CMK (cell line): ENCODE measurements at places on chromosomes 5 and 9.

GRCh38 chr5:33316773-33317172 is 124.0 kb upstream of the TARS1 start:
- DNase-seq: no peak

DNA sequence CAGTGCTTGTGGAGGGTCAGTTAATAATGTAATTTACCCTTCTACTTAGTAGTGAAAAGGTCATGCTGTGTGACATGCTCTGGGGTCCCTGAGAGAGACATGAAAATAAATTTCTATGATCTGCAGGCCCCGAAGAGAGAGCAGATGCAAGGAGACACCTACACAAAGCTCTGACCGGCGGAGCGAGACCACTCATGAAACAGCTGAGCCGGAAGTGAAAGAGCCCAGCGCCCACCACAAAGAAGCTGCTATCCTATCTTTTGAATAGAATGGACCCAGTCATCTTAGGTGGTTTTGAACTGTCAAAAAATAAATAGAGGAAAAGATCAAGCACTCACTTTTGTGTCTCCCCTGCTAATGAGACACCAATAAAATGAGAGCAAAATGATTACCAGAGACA is 190.0 kb downstream of the MED10 start:
- no peak for DNase-seq

GRCh38 chr5:6395102-6395445 is 16.7 kb upstream of the MED10 start:
- DNase-seq: no peak

GRCh38 chr5:150436141-150436680 is 13.3 kb downstream of the RPS14 start:
- DNase-seq: peak; percentile 63

- no peak for DNase-seq
Measured at GRCh38 chr5:52709167-52709925, 78.4 kb upstream of the ITGA1 start.

DNA sequence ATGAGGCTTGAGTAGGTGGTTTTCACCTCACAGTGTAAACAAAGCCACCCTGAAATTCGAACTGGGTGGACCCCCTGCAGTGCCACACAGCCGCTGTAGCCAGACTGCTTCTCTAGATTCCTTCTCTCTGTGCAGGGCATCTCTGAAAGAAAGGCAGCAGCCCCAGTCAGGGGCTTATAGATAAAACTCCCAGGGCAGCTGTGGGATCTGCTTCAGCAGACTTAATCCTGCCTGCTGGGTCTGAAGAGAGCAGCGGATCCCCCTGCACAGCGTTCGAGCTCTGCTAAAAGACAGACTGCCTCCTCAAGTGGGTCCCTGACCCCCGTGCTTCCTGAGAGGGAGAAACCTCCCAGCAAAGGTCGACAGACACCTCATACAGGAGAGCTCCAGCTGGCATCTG is 71.4 kb downstream of the CARTPT start:
- no peak for DNase-seq

GRCh38 chr5:134426361-134426760 is 14.7 kb upstream of the CDKN2AIPNL start:
- DNase-seq: no peak

DNA sequence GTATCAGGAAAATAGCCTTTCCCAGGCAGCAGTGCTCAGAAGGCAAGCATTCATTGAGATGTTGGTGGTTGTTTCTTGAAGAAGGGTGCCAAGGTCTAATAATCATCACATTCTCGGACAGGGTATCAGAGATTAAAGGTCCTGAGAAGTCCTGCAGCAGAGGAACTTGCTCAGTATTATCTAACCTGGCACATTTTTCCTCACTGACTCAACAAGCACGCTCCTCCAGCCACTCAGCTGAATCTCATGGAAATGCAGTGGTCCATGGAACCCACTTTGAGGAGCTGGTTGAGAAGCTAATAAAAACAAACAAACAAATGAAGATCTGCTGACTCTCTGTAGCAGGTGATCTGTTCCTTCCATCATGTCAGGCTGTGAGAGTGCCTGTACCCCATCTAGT is 35.3 kb upstream of the ICE1 start:
- no peak for DNase-seq

- no peak for DNase-seq
Measured at GRCh38 chr5:14801792-14802191, 69.8 kb downstream of the ANKH start.

- DNase-seq: no peak
Measured at GRCh38 chr9:114551750-114552685, 35.6 kb upstream of the ATP6V1G1 start.

DNA sequence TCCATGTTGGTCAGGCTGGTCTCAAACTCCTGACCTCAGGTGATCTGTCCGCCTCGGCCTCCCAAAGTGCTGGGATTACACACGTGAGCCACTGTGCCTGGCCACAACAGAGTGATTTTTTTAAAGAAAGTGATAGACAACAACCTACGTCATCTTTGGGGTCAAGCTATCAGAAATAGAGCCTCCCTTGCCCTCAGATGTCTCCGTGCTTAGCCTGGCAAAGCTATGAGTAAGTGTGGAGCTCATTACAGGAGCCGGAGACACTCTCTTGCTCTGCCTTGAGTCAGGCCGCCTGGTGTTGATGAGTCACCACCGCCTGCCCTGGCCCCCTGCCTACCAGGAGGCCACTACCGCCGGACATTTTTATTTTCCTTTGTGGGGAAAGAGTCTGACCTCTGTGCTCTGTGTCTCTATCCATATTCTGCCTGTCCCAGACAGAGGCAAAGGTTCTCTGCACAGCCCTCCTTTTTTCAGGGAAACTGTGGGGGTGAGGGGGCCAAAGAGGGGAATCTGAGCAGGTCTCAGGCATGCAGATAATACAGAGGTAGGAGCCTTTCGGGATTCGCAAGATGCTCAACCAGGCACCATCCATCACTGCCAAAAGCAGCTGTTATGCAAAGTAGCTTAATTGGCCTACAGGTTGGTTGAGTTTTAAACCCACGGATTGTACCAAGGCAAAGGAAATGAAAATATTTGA is 123.7 kb upstream of the CPEB4 start:
- no peak for DNase-seq

DNA sequence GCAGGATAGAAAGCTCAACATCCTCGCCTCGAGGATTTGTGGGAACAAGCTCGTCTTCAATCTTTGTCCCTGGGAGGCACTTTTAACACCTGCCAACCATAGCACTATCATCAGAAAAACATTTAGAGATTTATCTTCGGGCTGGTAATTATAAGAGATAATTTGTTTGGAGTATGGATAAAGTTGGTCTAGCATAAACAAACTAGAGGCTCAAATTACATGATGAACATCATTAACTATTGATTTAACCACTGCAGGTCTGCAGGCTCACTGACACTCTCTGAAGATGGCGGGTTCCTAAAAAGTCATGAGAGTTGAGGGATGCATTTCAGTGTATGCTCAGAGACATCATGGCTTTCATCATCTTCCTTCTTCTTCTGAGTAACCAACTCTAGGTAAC is 25.8 kb upstream of the PCA3 start:
- no peak for DNase-seq

- no peak for DNase-seq
Measured at GRCh38 chr5:36209664-36210063, 32.1 kb downstream of the NADK2 start.

DNA sequence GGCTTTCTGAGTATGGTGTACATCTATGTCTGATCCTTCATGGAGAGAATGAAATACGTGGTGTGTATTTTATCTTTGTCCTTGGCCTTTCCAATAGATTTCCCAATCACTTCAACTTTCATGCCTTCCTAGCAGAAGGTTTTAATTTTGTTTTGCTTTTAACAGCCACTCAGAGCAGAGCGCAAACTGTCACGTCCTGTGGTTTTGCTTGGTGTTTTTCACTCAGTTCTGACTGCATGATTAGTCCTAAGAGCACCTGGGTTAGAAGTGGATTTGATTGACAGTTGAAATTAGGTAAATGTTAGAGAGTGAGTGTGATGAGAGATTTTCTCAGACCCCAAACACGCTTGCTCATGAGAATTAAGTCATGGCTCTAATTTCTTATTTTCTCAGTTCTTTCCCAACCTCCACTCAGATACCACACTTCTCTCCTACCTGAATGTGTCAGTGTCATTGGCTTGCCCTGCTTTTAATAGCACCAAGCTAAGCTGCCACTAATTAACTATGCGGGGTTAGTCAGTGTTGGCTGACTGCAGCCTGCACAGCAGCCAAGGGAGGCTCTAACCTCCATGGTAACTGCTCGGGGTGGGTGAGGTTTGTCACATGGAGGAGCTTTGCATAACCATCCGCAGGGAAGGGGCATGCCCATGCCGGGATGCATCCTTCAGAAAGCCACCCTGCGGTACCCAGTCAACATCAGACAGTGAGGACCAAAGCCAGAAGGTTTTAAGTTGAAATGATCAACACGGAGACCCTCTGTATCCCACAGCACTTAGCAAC is 173.4 kb downstream of the NR3C1 start:
- DNase-seq: no peak

- DNase-seq: no peak
Measured at GRCh38 chr5:76732405-76733048, 16.6 kb downstream of the F2R start.

DNA sequence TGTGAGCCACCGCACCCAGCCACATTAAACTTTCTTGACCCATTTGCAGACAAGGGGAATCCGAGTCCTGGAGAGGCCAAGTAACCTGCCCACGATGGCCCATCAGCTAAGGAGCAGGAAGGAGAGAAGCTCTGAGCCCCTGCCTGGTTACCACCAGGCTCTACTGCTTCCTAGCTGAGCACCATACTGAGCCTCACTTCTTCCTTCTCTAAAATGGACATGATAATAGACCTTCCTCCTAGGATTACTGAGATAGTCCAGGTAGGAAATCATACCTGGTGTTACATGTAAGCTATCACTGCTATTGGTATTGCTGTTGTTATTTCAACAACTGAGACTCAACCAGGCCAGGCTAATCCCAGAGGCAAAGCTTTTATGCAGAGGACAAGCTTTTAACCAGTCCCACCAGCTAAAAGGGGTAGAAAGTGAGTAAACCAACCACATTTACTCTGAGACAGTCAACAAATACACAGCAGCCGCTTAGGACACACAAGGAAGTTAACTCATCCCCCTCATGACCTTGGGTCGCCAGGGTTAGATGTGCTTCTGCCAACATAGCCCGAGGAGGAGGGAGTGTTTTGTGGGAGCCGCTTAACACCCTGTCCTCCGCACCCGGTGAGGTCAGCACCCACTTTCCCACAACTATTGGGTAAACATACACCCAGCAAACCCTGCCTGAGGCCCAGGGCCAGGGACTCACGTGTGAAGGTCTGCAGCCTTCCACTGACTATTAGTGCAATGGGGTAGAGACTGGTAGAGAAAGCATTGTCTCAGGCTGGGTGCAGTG is 20.6 kb upstream of the PTGES start:
- no peak for DNase-seq

GRCh38 chr9:125280945-125281344 is 19.3 kb downstream of the GAPVD1 start:
- DNase-seq: no peak
